ENCODE measurements at places on chromosomes 1 and 21.

DNA sequence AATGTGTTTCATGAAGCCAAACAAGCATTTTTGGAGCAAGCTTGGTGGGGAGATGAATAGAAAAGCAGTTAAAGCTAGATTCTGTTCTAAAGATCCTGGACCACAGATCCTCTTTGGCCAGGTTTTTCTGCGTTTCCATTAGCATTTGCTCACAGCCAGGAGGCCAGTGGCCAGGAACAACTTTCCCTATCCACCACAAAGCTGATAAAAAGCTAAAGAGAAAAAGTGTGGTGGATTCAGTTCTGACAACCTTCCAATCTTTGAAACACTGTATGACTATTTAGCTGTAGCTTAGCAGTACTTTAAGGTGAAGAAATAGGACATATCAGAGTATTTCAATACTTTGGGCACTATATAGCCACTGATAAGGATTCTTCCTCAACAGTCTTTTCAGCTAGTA, 3.0 kb upstream of the NEK7 start:
- no peak for DNase-seq

DNA sequence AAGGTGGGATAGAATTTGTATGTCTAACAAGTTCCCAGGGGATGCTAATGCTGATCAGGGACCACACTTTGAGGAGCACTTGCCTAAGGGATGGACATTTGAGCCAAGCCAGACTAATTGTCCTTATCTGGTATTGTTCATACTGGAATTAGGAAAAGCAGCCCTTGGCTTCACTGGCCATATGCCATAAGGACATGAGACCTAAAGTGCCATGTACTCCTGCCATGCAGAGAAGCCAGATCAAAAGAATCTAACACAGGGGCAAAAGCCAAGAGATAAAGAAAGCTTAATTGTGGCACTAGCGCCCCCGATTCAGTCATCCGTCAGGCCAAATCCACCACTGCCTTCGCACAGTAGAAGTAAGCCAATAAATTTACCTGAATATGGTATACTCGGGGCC, 45.7 kb downstream of the RNF11 start:
- DNase-seq, result no peak

- no peak for DNase-seq
Measured at GRCh38 chr21:28518630-28519029, 474.0 kb downstream of the LTN1 start.

DNA sequence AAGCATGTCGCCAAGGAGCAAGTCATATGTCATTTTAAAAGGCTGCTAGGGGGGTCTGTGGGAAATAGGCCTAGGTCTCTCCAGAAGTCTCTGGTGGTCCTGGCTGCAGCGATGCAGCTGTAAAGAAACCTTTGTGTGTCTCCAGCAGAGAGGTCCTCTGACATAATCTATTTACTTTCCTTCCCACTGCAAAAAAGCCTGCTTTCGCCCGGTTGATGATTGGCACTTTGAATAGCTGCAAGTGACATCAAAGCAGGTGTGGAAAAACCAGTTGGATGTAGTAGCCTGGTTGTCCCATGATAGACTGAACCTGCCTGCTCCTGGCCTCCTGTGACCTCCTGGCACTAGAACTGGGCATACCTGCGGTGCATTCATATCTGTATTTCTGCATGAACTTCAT, 13.8 kb downstream of the RASSF5 start:
- DNase-seq, result no peak

- DNase-seq, result no peak
Measured at GRCh38 chr1:186183970-186184628, 191.0 kb downstream of the TPR start.

DNA sequence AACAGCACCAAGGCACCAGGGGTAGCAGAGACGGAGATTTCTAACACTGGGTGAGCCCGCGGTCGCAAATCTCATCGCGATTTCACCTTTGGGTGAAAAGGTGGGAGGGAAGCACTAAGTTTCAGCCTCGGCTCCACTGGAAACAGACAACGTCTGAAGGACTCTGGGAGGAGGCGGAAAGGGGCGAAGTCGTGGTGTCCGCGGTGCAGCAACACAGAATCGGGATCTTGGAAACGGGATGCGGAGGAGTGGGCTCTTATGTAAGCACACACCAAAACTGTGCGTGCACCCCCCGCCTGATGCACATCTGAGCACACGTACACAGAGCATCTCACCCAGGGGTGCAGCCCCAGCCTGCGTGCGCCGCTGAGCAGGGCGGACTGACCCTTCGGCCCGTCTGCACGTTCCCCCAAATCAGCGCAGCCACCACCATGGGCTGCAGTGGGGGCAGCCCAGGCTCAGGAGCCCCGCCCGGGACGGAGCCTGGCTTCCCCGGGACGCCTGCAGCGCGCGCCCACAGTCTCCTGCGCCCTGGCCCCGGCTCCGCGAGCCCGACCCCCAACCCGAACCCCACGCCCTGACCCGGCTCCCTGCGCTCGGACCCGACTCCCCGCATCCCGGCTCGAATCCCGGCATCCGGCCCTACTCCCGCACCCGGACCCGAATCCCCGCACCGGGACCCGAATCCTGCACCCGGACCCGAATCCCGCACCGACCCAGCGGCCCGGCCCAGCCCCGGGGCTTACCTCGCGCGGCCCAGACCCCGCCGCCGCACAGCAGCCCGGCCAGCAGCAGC, 670 bp downstream of the CLSTN1 start:
- no peak for DNase-seq

DNA sequence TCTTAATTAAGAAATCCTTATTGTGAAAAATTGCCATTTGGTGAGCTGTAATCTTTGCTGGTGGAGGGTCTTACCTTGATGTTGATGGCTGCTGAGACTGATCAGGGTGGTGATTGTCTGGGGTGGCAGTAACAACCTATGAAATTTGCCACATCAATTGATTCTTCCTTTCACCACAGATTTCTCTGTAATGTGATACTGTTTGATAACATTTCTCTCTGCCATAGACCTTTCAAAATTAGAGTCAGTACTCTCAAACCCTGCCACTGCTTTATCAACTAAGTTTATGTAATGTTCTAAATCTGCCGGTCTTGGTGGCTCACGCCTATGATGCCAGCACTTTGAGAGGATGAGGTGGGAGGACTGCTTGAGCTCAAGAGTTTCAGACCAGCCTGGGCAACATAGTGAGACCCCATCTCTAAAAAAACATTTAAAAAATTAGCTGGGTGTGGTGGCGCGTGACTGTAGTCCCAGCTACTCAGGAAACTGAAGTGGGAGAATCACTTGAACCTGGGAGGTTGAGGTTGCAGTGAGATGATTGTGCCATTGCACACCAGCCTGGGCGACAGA, 5.0 kb downstream of the KPNA6 start:
- no peak for DNase-seq

DNA sequence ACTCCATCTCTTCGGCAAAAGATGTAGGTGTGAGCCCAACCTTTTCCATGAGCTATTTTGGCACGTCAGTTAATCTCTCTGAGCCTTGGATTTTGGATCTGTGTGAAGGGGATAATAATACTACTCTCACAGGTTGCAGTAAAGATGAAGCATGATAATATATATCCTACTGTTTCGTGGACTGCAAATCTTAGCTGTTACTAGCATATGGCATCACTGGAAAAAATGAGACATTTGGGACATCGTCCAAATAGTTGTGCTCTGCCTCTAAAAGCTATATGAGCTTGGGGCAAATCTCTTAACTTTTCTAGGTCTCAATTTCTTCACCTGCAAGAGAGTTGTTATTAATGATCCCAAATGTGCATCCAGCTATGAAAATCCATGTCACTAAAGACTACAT, 147.4 kb upstream of the ZRANB2 start:
- DNase-seq, result no peak

GRCh38 chr21:45102391-45102932, 28.1 kb downstream of the ADARB1 start:
- no peak for DNase-seq

DNA sequence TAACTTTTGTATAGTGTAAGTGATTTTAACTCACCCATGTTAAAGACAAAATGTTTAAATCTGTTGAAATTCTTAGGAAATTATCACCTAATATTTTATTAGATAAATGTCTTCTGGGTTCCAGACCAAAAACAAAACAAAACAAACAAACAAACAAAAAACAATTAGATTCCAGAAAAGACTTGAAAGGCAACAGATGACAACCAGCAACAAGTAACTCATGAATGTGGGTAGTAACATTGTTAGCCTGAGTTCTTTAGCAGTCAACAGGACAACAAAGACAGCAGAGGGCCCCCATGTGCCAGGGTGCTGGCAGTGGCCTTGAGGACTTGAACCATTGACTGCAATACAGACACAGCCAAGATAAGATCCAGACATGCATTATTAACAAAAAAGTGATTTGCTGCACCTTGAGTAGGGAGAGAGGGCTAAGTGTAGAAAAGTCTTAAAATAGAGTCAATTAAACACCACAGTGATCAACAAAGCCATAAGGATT, 2.4 kb upstream of the CD247 start:
- no peak for DNase-seq

- DNase-seq, result no peak
Measured at GRCh38 chr1:155048449-155049334, 2.4 kb upstream of the ADAM15 start.

- DNase-seq, result no peak
Measured at GRCh38 chr1:222392556-222392955, 155.3 kb downstream of the HHIPL2 start.

GRCh38 chr1:212987702-212988322, 27.9 kb downstream of the ANGEL2 start:
- DNase-seq, result no peak

GRCh38 chr1:163528710-163529348, 207.1 kb downstream of the NUF2 start:
- no peak for DNase-seq

GRCh38 chr1:34398241-34398915, 221.7 kb downstream of the C1orf94 start:
- DNase-seq, result no peak

DNA sequence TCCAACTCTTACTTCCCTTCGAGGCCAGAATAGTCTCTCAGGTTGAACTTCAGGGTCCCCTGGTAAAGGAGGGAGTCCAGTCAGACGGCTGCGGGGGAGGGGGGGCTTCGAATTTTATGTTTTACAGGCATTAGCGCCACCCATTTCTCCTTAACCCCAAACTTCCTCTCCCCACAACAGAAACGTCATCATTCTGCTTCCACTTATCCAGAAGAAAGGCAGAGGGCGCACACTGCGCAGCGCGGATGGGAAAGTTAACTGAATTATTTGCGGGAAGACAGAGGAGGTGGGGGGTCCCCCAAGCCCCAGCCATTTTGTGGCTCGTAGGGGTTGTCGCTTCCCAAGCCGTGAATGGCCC, 529 bp upstream of the PRMT2 start:
- peak; percentile 20 for DNase-seq

- DNase-seq, result no peak
Measured at GRCh38 chr1:206723462-206723804, 38.7 kb downstream of the MAPKAPK2 start.

- DNase-seq, result no peak
Measured at GRCh38 chr1:219812491-219813203, 115.7 kb downstream of the SLC30A10 start.

DNA sequence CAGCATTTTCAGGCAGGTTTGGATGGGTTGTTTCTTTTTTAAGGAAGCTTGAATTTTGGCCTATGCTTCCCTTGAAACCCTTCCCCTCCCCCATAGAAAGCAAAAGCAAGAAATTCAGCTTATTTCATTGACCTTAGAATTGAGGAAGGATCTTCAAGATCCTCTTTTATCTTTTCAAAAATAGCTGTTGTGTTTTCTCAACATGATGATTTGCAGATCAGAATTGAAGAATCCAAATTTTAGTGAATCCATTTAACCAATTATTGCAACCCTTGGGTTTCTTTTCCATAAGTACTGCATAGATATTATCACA, 73.7 kb downstream of the LRRC8C start:
- no peak for DNase-seq

- DNase-seq, result no peak
Measured at GRCh38 chr21:44582055-44582454, 1.7 kb upstream of the KRTAP10-5 start.

- peak; percentile 16 for DNase-seq
Measured at GRCh38 chr1:9280015-9280860, 12.5 kb upstream of the SPSB1 start.

- no peak for DNase-seq
Measured at GRCh38 chr1:166083887-166084286, 82.9 kb downstream of the FAM78B start.

- DNase-seq, result no peak
Measured at GRCh38 chr1:185408700-185409270, 91.7 kb upstream of the IVNS1ABP start.

DNA sequence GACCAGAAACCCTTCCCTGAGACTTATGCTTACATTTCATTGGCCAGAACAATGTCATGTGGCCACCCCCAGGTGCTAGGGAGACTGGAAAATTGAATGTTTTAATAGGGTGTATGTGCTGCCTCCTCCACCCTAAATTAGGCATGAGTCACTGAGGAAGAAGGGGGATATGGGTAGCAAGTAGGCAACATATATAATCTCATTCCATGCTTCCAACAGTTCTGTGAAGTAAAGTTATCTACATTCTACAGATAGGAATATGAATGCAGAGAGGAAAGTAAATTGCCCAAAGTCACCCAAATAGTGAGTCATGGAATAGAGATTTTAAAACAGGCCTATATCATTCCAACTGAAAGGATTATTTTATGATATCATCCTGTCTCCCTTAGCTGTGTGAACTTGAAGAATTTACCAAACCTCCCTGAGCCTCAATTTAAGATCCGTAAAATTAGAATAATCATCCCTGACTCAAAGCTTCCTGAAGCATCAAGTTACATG, 168.6 kb upstream of the FGGY start:
- no peak for DNase-seq

DNA sequence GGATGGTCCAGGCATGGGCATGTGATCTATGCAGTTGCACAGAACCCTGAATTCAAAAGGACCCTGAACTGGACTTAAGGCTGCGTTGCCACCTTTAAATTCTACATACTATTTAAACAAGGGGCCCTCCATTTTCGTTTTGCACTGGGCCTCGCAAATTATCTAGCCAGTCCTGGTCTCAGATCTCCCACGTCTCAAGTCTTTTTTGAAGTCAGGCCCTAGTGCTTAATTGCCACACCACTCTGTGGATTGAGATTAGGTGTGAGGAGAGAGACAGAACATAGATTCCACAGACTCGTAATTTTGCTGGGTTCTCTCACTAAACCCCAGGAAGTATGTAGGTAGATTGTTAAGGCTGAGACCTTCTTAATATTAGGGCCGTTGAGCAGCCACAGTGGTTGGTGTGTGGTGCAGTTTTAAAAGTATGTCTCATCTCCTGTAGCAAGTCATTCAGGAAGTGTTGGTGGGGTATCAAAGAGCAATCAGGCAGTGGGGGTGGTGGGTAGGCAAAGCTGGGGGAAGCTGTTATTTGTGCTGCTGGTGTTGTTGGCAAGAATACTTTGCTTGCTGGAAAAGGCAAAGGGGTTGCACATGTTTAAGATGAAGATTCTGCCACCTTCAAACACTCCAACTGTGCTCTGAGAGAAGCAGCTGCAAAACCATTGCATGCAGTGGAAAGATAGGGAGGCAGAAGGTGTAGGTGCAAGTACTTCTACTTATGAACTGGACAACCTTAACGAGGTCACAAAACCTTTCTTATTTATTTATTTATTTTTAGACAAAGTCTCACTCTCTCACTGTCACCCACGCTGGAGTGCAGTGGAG, 11.2 kb downstream of the CD84 start:
- DNase-seq, result peak; percentile 30

- no peak for DNase-seq
Measured at GRCh38 chr1:48571303-48571987, 99.4 kb upstream of the SPATA6 start.
